ENCODE measurements at places on chromosomes 11 and 22. TPM values are rescaled to one million over a fixed set of nuclear protein-coding genes. Genes with fewer than 3 reads are reported as not detected.

- peaks cover 3% of the 10 kb centered on the region for H3K4me1 ChIP-seq
- peaks cover 38% of the 10 kb centered on the region for H3K27me3 ChIP-seq
- H3K4me3 ChIP-seq, result no peak overlapping the region
- H3K36me3 ChIP-seq, result no peaks in the 10 kb centered on the region
Measured at GRCh38 chr22:49303781-49304461, 523.8 kb downstream of the BRD1 start.

- peak within 1 kb of the TSS; percentile 41 for H3K27ac ChIP-seq
- H3K27me3 ChIP-seq, result no peaks in the 10 kb centered on the region
- peaks cover 35% of the 10 kb centered on the region for H3K4me1 ChIP-seq
- peak; percentile 73 for DNase-seq
- H3K4me3 ChIP-seq, result peak within 1 kb of the TSS; percentile 80
Measured at GRCh38 chr11:110711776-110712658, at the start of gene ARHGAP20. TSS of gene ARHGAP20 (minus strand) at chr11:110712437. CDS start at chr11:110712231, 206 bp downstream.

GRCh38 chr22:47151064-47151463 lies 388.6 kb downstream of the TBC1D22A start:
- no peaks in the 10 kb centered on the region for H3K27me3 ChIP-seq
- H3K4me3 ChIP-seq, result no peak overlapping the region
- no peak overlapping the region for H3K27ac ChIP-seq
- H3K4me1 ChIP-seq, result no peaks in the 10 kb centered on the region
- no peak for DNase-seq

GRCh38 chr22:31901388-31902137 lies 42.8 kb upstream of the YWHAH start:
- peaks cover 14% of the 10 kb centered on the region for H3K36me3 ChIP-seq
- H3K27ac ChIP-seq, result no peak overlapping the region
- H3K4me1 ChIP-seq, result peaks cover 31% of the 10 kb centered on the region

- H3K27me3 ChIP-seq, result peaks cover 31% of the 10 kb centered on the region
- no peak overlapping the region for H3K4me3 ChIP-seq
- no peak overlapping the region for H3K27ac ChIP-seq
- H3K36me3 ChIP-seq, result no peaks in the 10 kb centered on the region
Measured at GRCh38 chr11:64585150-64585549, 5.9 kb upstream of the SLC22A12 start.

GRCh38 chr11:116078101-116078591 lies 573.9 kb upstream of the CADM1 start:
- H3K27ac ChIP-seq, result no peak overlapping the region
- H3K27me3 ChIP-seq, result peaks cover 11% of the 10 kb centered on the region
- no peaks in the 10 kb centered on the region for H3K36me3 ChIP-seq
- DNase-seq, result no peak

GRCh38 chr11:123235117-123235655 lies 40.1 kb upstream of the CLMP start:
- peaks cover 10% of the 10 kb centered on the region for H3K4me1 ChIP-seq
- H3K27ac ChIP-seq, result no peak overlapping the region
- no peak overlapping the region for H3K4me3 ChIP-seq
- no peak for DNase-seq
- H3K27me3 ChIP-seq, result no peaks in the 10 kb centered on the region
- H3K36me3 ChIP-seq, result no peaks in the 10 kb centered on the region

DNA sequence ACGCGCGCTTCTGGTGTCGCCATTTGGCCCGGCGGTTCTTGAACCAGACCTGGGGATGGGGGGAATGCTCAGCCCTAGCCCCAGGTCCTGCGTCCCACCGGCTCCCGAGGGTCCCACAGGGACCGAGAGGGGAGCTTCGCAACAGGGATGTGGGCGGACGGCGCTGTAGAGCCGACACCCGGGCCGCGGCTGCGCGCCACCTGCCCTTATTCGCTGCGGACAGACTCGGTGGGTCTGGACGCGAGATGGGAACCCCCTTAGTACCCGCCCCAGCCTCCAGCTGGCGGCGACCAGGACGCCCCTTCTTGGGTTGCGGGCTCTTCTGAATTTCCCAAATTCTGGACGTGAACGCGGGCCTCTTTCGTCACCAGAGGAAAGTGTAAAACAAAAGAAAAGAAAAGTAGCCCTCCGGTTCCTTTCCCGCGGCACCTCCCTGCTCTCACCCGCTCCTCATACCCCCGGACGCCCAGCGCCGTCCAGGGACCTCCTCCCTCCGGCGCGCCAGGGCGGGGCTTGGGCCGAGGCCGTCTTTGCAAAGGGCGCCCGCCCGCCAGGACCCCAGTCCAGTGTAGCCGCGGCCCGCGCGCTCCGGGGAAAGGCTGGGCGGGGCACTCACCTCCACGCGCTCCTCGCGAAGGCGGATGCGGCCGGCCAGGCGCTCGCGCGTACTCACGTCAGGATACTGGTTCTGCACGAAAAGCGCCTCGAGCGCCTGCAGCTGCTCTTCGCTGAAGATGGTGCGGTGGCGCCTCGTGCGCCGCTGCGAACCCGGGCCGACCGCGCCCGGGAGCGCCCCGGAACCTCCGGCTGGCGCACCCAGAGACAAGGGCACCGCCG lies 827 bp downstream of the GSC2 start:
- no peak for DNase-seq
- peaks cover 77% of the 10 kb centered on the region for H3K27me3 ChIP-seq
- no peak overlapping the region for H3K27ac ChIP-seq

DNA sequence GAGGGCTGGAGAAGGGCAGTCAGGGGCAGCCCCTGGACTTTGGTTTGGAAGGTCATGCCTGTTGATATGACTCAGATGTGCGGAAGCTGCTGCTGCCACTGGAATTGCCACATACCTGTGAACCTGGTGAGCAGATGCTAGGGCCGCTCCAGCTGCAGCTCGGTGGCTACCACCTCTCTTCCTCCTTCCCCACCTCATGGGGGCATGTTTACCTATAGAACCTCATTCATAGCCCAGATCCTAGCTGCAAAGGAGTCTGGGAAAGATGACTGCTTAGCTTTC lies 17.5 kb upstream of the TSPAN18 start:
- no peak overlapping the region for H3K27ac ChIP-seq
- DNase-seq, result no peak
- H3K36me3 ChIP-seq, result no peaks in the 10 kb centered on the region
- no peak overlapping the region for H3K4me3 ChIP-seq
- peaks cover 27% of the 10 kb centered on the region for H3K4me1 ChIP-seq

DNA sequence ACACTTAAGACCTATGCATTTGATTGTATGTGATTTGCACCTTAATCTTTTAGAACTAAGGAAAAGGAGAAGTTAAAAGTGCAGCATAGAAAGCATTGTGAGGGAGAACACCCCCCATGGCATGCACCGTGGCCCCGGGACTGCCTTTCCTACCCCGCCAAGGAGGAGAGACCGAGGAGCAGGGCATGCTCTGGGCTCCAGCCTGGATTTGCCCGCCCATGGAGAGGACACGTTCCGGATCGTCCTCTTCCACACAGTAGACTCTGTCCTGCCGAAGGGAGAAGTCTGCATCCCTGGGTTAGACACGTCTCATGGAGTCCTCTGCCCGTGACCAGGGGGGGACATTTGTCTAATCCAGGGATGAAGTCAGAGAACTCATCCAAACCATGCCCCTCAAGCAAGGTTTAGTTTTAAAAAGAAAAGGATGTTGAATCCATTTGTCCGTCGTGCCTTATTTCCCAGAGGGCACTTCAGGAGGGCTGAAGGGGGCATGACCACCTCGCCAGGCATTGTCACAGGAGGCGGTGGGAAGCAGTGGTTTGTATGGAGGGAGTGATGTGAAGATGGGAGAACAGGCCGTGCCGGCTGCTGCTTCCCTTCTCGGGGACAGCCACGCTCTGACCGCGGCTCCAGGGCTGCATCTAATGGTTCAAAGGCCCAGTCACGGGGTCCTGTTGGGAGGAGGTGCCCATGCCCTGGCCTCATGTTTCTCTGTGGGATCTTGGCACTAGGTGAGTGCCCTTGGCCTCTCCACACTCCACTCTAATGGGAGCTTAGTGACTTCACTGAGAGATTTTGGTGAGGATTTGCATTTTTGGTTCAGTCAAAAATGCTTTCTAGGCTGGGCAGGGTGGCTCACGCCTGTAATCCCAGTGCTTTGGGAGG lies 66.2 kb upstream of the GAL start:
- DNase-seq, result no peak
- no peaks in the 10 kb centered on the region for H3K4me1 ChIP-seq
- peaks cover 35% of the 10 kb centered on the region for H3K36me3 ChIP-seq
- H3K4me3 ChIP-seq, result no peak overlapping the region
- H3K27me3 ChIP-seq, result peaks cover 2% of the 10 kb centered on the region

DNA sequence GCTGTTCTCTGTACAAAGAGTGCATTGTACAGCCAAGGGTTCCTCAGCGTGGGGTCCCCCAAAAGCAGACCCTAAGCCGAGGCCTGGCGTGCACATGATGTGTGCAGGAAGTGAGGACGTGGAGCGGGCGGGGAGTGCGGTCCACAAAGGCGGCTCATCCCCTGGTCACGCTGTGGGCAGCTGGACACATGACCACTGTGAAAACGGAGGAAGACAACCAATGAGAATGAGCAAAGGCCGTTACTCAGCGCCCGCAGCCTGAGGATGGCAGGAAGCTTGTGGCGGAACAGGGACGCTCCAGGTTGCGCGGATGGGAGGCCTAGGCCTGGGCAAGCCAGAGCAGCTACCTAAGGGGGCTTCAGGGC lies 1263.7 kb downstream of the BRD1 start:
- no peaks in the 10 kb centered on the region for H3K36me3 ChIP-seq
- H3K4me1 ChIP-seq, result no peaks in the 10 kb centered on the region
- no peak overlapping the region for H3K4me3 ChIP-seq

DNA sequence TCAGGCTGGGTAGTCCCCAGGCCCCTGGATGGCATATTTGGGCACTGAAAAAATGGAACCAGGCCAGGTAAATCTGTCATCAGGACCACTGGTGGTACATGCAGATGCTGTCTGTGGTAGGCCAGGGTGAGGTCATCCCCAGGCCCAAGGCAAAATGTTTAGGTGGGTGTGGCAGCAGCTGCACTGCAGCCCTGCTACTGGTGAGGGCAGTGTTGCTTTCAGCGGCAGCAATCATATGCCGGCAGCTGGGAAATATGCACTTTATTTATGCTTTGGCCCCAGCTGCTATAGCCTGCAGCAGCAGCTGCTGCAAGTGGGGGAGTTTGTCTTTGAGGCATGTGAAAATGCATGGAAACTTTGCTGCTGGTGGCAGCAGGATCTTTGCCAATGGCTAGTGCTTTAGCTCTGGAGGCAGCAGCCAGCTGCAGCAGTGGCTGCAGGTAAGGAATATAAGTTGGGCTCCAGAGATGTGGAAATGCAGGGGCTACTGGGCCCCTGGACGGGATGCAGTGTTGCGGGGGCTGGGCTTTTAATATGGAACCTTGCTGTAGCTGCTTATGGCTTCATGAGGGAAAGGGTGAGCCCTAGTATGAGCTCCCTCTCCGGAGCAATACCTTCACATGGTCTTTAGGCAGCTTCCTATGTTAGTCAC lies 365.7 kb upstream of the CADM1 start:
- no peak overlapping the region for H3K4me3 ChIP-seq
- no peak overlapping the region for H3K27ac ChIP-seq
- H3K27me3 ChIP-seq, result peaks cover 2% of the 10 kb centered on the region
- DNase-seq, result no peak
- H3K4me1 ChIP-seq, result peaks cover 25% of the 10 kb centered on the region

DNA sequence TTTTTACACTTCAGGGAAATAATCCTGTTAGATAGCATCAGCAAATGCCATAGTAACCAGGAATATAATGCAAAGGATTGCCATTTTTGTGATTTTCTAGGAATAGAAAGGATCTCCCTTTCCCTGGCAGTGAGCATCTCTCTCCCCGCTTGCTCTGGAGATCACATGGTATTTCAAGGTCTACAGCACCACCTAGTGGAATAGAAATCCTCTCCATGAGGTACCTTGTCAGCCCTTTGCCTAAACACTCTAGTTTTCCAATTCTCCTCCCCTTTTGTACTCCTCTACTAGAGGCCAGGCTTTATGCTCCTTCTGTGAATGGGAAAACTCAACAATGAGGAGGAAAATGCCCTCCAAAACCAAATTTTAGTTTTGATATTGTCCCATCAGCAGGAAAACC lies 78.4 kb downstream of the XRRA1 start:
- DNase-seq, result no peak
- no peaks in the 10 kb centered on the region for H3K4me1 ChIP-seq
- peaks cover 88% of the 10 kb centered on the region for H3K36me3 ChIP-seq
- no peak overlapping the region for H3K4me3 ChIP-seq

GRCh38 chr22:26122920-26123468 lies 46.3 kb upstream of the SEZ6L start:
- no peak for DNase-seq
- H3K36me3 ChIP-seq, result no peaks in the 10 kb centered on the region
- H3K4me1 ChIP-seq, result no peaks in the 10 kb centered on the region
- no peak overlapping the region for H3K4me3 ChIP-seq

DNA sequence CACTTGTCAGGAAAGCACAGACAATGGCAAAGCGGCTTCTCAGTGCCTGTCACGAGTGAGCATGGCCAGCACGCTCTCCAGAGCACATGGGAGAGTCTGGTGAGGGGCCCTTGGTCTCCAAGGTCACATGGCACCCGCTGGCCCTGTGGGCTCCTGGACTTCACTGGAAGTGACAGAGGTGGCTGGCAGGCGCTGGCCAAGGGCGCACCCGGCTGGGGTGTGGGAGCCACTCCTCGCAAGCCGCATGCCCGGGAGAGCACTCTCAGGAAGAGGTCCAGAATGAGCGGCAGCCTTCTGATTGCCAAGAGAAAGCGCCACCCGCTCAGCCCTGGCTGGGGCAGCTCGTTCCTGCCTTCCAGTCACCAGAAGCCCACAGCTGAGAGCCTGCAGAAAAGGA lies 17.1 kb upstream of the MOB2 start:
- peaks cover 4% of the 10 kb centered on the region for H3K36me3 ChIP-seq
- H3K4me3 ChIP-seq, result no peak overlapping the region
- no peak for DNase-seq
- no peak overlapping the region for H3K27ac ChIP-seq
- no peaks in the 10 kb centered on the region for H3K27me3 ChIP-seq

DNA sequence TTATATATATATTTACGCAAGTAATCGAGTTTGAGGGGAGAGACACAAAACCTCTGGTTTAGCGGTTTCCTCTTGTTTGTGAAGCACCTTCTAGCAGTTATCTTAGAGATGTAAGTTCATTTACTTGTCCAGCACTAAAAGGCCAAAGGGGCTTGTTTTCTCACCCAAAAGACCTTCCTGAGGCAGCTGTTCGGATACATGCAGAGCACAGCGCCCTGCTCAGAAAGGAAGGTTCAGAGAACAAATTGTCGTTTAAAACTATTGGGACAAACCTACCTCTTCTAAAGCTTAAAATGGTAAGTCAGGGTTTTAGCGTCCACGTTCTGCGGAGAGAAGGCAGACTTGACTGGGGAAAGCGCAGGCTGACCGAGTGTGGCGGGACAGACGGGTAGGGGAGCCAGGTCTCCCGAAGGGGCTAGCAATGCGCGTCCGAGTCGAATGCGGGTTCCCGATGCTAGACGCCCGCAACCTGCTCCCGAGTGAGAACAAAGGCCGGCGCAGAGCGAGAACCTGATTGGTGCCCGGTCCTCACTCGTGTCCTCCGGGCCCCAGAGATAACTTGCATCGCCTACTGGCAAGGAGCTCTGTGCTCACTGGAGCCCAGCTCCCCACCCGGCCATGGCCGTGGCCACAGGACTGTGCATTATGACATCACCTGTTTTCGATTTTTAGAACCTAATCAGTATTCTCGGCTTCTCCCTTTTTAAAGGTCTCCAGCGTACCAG lies 1.0 kb upstream of the SESN3 start:
- H3K4me1 ChIP-seq, result peaks cover 13% of the 10 kb centered on the region
- no peaks in the 10 kb centered on the region for H3K36me3 ChIP-seq
- no peak overlapping the region for H3K27ac ChIP-seq
- no peak overlapping the region for H3K4me3 ChIP-seq
- no peaks in the 10 kb centered on the region for H3K27me3 ChIP-seq

Gene OR8K3
- total RNA-seq, result not detected

Gene APOL3
- total RNA-seq, result 1.8 TPM

Gene C11orf91
- total RNA-seq, result 0.65 TPM

Gene RFPL1
- total RNA-seq, result 0.63 TPM

Gene KRTAP5-10
- 0.31 TPM for total RNA-seq

Gene TTLL1
- total RNA-seq, result 15.3 TPM

Gene ENTHD1
- total RNA-seq, result not detected

Gene EFCAB6
- total RNA-seq, result 2.6 TPM

Gene ACR
- 2.2 TPM for total RNA-seq

Gene POU2AF1
- not detected for total RNA-seq
